ENCODE measurements at places on chromosomes 16 and 17.

DNA sequence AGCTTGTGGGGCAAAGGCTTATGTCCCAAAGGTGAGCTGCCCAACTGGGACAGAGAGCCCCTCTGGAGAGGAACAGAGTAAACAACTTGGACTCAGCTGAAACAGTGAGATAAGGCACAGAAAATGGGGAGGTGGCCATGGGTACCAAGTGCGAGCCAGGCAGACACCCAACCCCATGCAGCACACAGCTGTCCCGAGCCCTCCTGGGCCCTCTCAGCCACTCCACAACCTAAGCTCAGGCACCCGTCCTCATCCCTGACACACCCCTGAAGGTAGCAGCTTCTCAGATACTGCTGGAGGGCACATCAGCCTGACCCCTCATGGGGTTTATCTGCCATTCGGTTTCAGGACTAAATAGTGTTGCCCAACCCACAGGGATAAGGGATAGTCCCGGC is 4.8 kb upstream of the GFOD2 start:
- no peak for DNase-seq

DNA sequence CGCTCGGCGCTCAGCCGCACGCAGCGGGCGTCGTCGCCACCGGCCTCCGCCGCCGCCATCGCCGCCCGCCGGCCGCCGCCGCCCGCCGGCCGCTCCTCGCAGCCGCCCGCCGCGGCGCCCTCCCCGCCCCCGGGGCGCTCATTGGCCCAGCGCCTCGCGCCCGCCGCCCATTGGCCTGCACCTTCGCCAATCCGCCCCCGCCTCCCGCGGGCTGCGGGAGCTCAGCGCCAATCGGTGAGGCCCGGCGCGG is at the start of gene PGP:
PGP (minus strand) TSS at position 122 of the 250 bp plus-strand sequence; CDS start at position 59, 63 bp downstream.
- no peak for DNase-seq

- DNase-seq: no peak
These were observed at the start of gene VMO1 for GRCh38 chr17:4786106-4786511. Gene VMO1 (minus strand): TSS chr17:4786364. CDS start chr17:4786352, 12 bp downstream.

DNA sequence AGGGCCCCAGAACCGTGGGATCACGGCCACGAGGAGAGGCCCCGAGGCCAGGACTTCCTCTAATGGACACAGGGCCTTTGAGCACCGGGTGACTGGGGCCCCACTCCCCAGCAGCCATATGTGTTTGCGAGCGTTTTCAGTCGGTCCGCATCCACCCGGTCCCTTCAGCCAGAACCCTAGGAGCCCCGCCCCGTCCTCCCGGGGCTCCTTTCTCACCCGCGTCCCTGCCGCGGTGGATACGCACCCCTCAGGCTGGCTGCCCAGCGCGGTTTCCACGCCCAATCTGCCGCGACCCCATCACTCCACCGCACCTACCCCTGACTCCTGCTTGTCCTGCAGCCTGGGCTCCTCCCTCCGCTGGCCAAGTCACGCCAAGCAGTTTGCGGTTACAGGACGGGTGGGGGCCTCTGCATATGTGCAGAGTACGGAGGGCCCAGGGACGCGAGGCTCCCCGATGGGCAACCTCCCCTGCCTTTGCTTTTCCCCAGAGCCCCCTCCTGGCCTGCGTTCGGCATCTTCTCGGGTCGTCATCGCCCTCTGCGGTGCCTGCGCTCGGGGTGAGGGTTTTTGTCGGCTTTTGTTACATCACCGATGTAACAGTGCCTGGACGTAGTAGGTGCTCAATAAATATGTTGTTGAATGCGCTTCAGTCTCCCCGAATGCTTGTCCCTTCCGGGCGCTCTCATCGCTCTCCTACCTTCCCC is 1.0 kb upstream of the TTYH2 start:
- no peak for DNase-seq

DNA sequence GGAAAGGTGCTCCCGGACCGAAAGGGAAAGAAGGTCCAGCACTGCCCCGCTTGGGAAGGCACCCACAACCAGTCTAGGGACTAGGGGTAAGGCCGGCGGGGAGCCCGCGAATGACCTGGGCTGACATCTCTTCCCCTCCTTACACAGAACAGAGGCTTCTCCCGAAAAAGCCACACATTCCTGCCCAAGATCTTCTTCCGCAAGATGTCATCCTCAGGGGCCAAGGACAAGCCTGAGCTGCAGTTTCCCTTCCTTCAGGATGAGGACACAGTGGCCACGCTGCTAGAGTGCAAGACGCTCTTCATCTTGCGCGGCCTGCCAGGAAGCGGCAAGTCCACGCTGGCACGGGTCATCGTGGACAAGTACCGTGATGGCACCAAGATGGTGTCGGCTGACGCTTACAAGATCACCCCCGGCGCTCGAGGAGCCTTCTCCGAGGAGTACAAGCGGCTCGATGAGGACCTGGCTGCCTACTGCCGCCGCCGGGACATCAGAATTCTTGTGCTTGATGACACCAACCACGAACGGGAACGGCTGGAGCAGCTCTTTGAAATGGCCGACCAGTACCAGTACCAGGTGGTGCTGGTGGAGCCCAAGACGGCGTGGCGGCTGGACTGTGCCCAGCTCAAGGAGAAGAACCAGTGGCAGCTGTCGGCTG is 1.5 kb downstream of the CNP start:
- no peak for DNase-seq

DNA sequence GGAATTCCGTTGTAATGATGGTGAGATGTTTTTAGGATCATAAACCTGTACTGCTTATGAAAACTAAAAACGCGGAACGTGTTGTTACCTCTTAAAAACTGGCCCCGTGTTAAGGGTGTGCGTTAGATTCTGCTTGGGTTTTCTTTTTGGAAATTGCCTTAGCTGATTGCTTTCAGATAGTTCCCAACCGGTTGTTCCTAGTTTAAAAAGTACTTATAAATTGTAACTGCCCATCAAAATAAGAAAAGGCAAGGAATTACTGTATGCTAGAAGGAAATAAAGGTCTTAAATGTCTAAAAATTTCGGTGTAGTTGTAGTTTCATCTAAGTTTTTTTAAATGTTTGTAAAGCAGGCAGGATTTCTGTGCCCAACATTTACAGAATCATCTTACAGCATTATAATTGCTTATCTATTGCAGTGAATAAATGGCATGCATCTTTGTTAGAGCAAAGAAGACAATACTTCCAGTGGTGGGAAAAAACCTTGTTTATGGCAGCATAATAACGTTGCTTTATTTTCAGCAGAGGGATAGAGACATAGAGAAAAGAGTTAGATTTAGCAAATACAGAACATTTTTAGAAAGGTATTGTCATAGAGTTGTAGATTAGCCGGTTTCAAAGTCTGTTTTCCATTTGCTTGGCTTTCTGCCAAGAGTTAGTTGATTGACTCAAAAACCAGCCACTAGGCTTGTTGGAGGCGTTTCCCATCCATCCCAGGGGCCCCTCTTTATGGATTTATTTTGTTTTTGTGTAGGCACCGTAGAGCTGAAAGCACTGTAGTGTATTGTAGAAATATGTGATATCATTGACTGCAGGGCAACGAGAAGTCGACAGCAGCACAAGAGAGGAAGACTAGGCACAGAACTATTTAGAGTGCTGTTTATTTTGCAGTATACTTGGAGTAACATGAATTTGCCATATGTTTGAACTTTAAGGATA is 1.7 kb downstream of the PPM1D start:
- DNase-seq: peak; percentile 70

DNA sequence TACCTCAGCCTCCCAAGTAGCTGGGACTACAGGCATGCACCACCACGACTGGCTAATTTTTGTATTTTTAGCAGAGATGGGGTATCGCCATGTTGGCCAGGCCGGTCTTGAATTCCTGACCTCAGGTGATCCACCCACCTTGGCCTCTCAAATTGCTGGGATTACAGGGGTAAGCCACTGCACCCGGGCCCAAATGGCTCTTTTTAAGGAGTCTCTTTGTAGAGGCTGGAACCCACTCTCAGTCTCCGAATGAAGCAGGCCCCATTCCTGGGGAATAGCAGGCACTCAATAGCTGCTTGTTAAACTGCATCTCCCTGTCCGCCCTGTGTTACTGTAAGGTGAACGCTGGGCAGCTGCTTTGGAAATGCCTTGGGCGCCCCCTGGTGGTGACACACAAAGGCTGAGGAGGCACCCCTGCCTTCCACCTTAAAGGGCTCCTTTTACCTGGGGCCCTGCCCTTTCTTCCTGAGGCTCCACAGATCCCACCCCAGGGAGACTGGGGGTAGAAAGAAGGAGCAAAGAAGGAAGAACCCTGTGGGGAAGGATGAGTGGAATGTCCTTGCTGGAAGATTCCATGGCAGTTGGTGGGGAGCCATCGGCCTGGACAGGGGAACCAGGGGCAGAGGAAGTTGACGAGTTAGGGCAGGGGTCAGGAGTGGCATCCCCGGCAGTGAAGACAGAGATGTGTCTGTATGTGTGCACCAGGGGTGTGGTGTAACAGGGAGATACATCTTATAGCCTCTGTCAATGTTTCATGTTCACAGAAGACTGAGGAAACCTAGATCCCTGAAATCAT is 6.1 kb upstream of the SP2 start:
- DNase-seq: peak; percentile 73

- DNase-seq: peak; percentile 36
These were observed at the start of gene KRT17 for GRCh38 chr17:41624208-41625101. Gene KRT17 (minus strand): TSS chr17:41624575. CDS start chr17:41624509, 66 bp downstream.

- DNase-seq: no peak
These were observed 28.7 kb downstream of the KNOP1 start for GRCh38 chr16:19689342-19689741.

- DNase-seq: no peak
These were observed 673.2 kb upstream of the SOX9 start for GRCh38 chr17:71447644-71448043.

GRCh38 chr17:57530508-57530907 is 214.6 kb downstream of the CCDC182 start:
- no peak for DNase-seq

DNA sequence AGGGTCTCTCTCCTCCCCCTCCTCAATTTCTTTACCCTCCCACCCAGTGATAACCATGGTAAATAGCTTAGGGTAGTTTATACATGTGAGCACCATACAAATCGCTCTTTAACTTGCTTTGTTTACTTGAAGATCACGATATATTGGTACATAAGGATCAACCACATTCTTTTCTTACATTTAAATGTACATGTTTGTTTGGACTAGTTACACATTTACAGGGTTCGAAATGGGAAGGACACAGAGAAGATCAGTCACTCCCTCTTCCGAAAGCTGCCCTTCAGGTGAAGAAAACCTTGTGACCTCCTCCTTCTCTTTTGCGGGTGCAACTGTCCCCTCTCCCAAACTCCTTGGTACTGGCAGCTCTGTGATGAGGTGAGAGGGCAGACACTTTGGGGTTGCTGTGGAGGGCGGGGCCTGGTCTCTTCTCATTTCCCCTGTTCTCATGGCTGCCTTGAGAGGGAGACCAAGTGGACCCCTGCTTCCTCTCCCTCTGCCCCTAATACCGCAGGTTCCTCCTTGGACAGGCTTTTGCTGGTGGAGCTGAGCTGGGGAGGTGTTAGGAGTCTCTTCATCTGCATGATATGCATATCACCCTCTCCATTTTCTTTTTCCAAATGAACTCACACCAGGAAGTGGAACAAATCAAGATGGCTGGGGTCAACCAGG is 4.7 kb upstream of the PIK3R6 start:
- no peak for DNase-seq

GRCh38 chr17:40518401-40519088 is 17.1 kb upstream of the TNS4 start:
- no peak for DNase-seq

GRCh38 chr16:17168181-17168580 is 302.6 kb downstream of the XYLT1 start:
- DNase-seq: no peak

GRCh38 chr17:27362909-27363308 is 69.0 kb downstream of the WSB1 start:
- DNase-seq: no peak

GRCh38 chr16:49473773-49474172 is 100.2 kb downstream of the C16orf78 start:
- no peak for DNase-seq

- no peak for DNase-seq
These were observed 41.1 kb upstream of the DHX8 start for GRCh38 chr17:43442711-43443110.

DNA sequence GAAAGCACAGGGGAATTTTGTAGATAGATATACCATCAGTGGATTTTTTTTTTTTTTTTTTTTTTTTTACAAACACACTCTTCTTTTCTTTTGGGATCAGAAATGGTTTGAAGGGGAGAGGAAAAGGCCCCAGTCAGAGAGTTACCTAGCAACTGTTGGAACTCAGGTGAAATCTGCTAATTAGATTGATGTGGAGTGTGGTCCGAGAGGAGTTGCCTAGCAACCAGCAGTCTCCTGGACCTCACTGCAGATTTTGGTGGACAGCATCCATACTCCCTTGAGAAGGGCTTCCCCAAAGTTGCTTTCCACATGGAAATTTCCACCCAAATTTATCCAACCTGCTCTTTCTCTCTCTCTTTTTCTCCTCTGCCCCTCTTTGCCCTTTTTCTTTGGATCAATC is 165.4 kb downstream of the UTP18 start:
- no peak for DNase-seq

DNA sequence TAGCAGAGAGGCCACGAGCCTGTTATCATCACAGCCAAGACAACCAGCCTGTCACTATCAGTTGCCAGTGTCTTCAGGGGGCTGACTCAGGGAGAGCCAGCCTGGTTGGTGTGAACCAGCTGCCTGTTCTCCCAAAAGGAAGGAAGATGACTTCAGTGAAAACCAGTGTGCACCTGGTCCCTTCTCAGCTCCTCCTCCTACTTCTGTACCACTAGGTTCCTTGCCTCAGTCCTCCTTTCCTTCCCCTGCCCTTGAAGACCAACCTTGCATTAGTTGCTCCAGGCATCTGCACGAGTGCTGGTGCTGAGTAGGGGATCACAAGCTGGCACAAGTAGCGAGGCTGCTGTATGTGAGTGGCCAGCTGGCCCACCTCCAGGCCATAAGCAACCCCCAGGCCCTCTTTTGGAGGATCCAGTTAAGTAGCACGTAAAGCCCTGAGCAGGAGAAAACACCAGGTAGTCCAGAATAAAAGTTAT is 8.5 kb downstream of the TUBG1 start:
- no peak for DNase-seq

DNA sequence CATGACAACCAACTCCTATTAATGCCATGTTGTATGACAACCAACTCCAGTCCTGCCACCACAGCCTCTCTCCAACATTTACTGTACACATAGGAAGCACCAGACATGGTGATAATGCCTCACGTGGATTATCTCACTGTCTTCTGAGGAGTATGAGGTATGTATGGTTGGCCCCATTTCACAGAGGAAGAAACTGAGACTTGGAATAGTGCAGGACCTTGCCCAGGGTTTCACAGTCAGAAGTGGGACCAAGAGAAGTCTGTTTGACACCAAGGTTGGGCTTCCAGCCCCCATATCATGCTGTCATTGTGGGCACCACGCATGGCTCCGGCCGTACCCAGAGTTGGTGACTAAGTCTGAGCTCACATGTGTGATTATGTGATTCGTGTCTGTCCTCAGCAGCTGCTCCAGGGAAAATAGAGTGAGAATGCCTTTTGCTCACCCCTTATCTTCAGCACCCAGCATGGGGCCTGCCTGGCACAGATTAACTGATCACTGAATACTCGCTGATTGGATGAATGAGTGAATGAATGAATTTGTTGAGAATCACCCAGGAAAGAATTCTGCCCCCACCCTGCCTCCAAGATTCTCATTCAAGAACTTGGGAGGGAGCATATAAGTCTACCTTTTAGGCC is 204.1 kb upstream of the NLRP1 start:
- no peak for DNase-seq
